ENCODE measurements at places on chromosomes 1 and 21. TPM values are rescaled to one million over a fixed set of nuclear protein-coding genes. Genes with fewer than 3 reads are reported as not detected.

Gene CYP4A22
- polyA plus RNA-seq, result 0.04 TPM

Gene ATPAF1
- 60.9 TPM for polyA plus RNA-seq

Gene KIF14
- 0.01 TPM for polyA plus RNA-seq

Gene TFF1
- polyA plus RNA-seq, result not detected

Gene RCAN1
- polyA plus RNA-seq, result 57.4 TPM

Gene EVA1B
- polyA plus RNA-seq, result 2.6 TPM

DNA sequence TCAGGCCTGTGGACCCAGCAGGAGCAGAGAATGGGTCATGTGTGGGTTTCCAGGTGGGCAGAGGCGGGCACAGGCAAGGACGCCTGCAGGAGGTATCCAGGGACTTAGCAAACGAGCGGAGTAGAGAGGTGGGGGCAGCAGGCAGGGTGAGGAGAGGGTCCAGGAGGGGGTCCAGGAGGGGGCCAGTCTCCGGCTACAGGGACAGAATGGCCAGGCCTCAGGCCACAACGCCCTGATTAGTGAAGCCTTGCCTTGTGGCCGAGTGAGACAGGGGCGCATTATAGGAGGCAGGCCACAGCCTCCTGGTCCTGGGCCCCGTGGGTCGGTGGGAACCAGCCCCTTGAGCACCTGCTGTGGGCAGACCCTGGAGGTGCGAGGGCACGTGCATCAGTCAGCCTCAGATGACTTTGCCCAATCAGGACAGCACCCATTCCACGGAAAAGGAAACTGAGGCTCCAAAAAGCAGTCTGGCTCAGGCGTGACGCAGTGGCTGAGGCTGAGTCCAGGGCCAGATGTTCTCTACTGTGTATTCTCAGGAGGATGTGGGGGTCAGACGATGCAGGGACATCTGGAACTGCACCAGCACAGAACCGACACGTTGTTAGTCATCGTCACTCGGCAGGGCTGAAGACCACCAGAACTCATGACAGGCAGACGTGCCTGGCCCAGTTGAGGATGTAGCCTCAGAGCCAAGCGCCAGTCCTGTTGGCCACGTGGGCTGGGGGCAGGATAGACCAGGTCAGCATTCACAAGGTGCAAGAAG, 113.7 kb downstream of the CRYAA start:
- peak; percentile 6 for DNase-seq

DNA sequence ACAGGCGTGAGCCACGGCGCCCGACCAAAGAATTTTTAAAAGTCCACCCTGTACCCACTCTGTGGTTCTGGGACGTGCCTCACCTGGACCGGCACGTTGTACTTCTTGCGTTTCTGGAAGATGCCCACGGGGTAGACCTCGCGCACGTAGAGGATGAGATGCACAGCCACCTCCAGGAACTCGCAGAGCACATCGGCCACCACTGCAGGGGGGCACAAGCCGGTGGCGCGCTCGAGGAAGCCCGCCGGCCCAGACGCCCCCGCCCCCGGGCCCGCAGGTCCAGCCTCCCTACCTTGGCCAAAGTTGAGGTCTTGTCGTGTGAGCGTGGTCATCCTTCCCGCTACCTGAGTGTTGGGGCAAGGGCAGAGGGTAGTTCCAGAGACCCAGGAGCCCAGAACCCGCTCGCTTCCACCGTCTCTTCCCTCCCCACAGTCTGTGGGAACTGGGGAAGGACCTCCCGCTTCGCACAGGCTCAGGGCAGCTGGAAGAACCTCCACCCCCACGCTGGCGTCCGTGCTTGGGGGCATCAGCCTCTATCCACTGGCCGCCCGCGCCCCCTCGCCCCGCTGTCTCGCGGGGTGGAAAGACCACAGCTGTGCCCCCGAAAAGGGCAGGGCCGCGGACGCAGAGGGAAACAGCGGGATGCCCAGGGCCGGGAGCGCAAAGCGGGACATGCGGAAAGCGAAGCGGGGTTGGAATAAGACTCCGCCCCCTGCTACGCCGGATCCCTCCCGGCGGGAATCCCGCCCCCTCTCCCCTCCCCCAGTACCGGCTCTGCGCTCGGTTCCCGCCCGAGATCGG, 478 bp downstream of the MAD2L2 start:
- peak; percentile 64 for DNase-seq

- no peak for DNase-seq
Measured at GRCh38 chr1:21742578-21742977, 40.4 kb downstream of the USP48 start.

- no peak for DNase-seq
Measured at GRCh38 chr1:110643879-110644472, 30.8 kb downstream of the KCNA3 start.

DNA sequence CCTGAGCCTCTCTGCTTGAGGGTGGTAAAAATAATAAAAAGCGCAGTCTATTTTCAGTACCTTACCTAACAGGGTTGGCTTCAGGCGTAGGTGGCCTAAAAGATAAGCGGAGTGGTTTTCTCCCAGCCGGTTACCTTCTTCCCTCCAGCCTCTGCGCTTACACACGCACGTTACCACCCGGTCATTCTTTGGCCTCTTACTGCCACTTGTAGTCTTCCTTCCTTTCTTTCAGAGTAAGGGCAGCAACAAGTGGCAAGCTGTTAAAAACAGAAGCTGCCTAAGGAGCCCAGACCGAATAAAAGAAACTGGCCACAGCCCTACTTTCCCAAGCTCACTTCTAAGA, 35.4 kb downstream of the CLCA1 start:
- no peak for DNase-seq

- no peak for DNase-seq
Measured at GRCh38 chr1:16352842-16353535, 709 bp upstream of the FBXO42 start.

DNA sequence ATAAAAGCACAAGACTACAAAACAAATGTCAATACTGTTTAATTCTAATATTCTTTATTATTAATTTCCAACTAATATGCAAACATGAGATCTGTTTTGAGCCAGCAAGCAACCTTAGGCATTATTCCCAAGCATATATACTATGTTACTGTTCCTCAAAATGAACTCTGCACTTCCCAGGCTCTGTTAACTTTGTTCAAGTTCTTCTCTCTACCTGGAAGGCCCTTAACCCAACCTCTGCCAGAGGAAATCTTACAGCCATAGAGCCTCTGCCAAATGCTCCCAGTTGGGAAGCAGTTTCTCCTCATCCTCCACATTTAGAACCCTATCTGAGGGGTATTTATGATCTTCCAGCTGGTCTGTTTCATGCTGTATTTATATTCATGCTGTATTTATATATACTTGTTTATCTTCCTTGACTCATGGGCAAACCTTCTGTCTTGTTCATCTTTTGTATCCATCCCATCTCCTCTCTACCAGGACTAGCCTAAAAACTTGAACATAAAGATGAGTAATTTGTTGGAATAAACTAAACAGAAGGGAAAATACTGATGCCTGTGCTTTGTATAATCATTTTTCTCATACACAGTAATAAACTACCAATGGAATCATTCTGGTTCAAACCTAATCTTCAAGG, 5.3 kb downstream of the IVNS1ABP start:
- no peak for DNase-seq

GRCh38 chr1:101918277-101918676, 78.4 kb downstream of the OLFM3 start:
- no peak for DNase-seq

- DNase-seq, result no peak
Measured at GRCh38 chr1:103461161-103462105, 64.1 kb upstream of the RNPC3 start.

- no peak for DNase-seq
Measured at GRCh38 chr1:167206166-167206835, 14.4 kb upstream of the POU2F1 start.

GRCh38 chr1:156146020-156146768, 7.2 kb upstream of the SEMA4A start:
- peak; percentile 78 for DNase-seq

DNA sequence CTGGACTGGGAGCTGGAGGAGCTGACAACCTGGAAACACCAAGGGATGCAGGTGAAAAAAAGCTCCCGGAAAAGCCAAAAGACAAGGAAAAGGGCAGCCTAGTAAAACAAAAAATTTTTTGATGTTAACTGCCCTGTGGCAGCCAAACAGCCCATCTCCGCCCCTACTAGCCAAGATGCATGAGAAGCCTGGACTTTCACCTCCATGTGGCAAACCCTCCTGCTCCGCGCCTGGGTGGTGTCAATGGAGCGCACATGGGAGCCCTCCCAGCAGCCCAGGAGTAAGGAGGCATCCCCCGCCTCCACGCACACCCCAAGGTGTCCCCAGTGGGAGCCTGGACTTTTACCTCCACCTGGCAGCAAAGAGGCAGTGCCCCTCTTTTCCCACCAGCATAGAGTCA, 30.5 kb downstream of the LEMD1 start:
- DNase-seq, result no peak

GRCh38 chr1:202565890-202566602, 144.2 kb downstream of the SYT2 start:
- DNase-seq, result no peak

GRCh38 chr1:206067486-206068227, 14.7 kb downstream of the RHEX start:
- DNase-seq, result no peak

DNA sequence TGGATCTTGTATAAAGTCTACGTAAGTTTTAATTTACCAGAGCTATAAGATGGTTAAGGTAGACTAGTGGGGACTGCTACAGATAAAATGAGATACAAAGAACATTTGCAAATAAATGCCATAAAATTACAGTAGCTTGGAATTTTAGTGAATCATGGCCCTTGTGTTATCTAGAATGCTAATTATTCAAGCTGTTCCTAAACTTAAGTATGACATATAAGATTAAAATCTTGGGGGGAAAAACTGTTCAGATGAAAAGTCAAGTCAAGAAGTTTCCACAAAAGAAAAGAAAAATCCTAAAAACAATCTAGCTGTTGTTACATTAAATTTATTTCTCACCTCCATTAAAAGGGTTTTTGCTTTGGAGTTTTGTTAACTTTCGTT, 51.7 kb downstream of the SIM2 start:
- DNase-seq, result no peak

DNA sequence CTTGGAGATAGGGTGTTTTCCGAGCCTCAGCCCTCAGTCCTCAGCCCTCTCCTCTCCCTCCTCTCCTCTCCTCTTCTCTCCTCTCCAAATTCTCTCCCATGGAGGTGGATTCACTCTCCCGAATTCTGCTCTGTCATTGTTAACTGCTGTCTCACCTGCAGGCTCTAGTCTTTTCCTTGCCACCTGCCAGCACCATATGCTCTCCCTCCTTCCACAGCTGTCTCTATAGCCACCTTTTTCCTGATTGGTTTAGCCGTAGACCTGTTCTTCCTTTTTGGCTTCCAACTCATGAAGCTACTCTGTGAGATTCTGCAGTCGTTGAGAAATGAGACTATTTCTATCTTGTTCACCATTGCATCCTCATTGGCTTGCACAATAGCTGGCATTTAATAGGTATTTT, 19.7 kb downstream of the COG2 start:
- no peak for DNase-seq

DNA sequence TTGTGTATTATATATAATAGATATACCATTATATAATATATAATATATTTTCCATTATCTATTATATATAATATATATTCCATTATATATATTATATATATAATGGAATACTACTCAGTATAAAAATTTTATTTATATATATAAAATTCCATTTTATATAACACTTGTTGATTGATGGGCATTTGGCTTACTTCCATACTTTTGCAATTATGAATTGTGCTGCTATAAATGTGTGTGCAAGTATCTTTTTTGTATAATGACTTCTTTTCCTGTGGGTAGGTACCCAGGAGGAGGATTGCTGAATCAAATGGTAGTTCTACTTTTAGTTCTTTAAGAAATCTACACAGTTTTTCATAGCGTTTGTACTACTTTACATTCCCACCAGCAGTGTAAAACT, 1211.1 kb downstream of the NCAM2 start:
- DNase-seq, result no peak

GRCh38 chr1:56938646-56939045, 27.2 kb downstream of the C8B start:
- DNase-seq, result no peak

GRCh38 chr1:2983706-2984398, 37.4 kb upstream of the ACTRT2 start:
- peak; percentile 46 for DNase-seq

DNA sequence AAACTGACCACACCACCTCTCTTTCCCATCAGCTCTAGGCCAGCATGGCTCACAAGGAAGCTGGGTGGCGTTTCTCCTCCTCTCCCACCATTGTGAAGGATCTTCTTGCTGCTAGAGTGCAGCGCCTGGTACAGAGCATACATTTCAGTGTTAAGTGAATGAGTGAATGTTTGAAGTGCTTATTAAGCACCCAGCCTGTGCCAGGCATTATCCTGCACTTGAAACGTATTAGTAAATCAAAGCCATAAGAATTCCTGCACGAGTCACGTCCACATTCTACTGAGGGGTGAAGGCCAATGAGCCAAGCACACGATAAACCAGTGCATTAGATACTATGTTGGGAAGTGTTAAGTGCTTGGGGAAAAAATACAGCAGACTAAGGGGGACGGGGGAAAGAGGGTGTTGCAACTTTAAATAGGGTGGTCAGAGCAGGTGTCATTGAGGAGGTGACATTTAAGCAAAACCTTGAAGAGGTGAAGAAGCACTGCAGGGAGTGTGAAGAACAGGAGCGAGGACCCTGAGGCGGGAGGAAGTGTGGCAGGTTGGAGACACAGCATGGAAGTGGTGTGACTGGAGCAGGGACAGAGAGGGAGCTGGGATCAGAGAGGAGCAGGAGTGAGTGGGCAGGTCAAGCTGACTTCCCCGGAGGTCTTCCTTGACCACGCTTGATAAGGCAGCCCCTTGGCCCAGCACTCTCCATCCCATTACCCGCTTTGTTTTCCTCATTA, 48.5 kb upstream of the LRRN2 start:
- DNase-seq, result no peak
